ENCODE measurements at places on chromosomes 6 and 20.

DNA sequence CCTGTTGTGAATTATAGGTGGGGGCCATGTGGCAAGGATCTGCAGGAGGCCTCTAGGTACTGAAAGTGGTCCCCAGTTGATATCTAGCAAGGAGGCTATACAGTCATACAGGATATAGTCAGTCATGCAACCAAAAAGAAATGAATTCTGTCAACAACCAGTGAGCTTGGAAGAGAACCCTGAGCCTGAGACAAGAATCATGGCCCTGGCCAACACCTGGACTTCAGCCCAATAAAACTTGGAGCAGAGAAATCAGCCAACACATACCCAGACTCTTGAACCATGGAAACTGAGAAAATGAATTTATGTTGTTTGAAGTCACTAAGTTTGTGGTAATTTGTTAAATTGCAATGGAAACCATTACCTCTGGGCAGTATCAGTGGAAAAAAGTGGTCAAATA is 370.2 kb downstream of the KIF16B start:
- DNase-seq: no peak
- H3K4me3 ChIP-seq: no peak overlapping the region
- no peaks in the 10 kb centered on the region for H3K36me3 ChIP-seq
- no peaks in the 10 kb centered on the region for H3K4me1 ChIP-seq
- H3K27ac ChIP-seq: no peak overlapping the region

GRCh38 chr6:154673919-154674318 is 59.3 kb upstream of the SCAF8 start:
- H3K4me1 ChIP-seq: no peaks in the 10 kb centered on the region
- no peak overlapping the region for H3K27ac ChIP-seq
- H3K36me3 ChIP-seq: no peaks in the 10 kb centered on the region

DNA sequence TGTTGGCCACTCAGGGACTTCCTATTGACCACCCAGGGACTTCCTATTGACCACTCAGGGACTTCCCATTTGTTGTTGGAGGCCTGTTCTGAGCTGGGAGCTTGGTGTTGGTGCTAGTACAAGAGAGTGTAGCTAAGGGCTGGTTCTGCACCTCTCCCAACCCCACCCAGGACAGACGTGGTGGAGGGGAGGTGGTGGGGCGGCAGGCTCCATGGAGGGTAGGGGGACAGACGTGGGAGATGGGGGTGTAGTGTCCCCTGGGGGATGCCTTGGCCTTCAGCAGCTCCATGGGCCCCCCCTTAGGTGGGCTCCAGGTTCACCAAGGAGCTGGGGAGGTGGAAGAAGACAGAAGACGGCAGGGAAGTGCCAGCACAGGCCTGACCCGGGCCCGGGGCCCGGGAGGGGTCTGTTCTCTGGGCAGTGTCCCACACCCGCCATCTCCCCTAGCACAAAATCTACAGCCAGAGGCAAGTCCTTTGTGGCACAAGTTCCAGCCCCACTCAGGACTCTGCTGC is 33.9 kb downstream of the CHRNA4 start:
- H3K36me3 ChIP-seq: no peaks in the 10 kb centered on the region
- no peak for DNase-seq
- H3K4me3 ChIP-seq: no peak overlapping the region
- peaks cover 24% of the 10 kb centered on the region for H3K27me3 ChIP-seq
- H3K4me1 ChIP-seq: no peaks in the 10 kb centered on the region
- H3K27ac ChIP-seq: no peak overlapping the region

DNA sequence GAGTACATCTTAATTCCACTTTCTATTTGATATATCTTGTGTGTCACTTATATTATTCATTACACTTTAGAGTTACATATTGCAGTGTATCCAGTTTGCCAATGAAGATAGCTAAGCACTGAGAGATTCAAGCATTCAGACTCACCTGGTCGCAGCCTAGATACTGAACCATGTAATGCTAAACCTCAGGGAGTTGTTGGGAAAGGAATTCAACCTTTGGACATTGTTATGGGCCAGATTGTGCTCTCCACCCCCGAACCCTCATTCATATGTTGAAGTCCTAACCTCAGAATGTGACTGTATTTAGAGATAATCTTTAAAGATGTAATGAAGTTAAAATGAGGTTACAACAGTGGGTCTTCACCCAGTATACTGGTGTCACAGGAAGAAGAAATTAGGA is 13.8 kb upstream of the KIF16B start:
- no peaks in the 10 kb centered on the region for H3K36me3 ChIP-seq
- 0 out of 2 replicates have a peak, but pooled peaks cover 3% of the 10 kb centered on the region for H3K27me3 ChIP-seq
- DNase-seq: no peak

GRCh38 chr6:9784786-9785185 is 630.1 kb downstream of the TFAP2A start:
- H3K4me1 ChIP-seq: 0 out of 2 replicates have a peak, but pooled peaks cover 2% of the 10 kb centered on the region
- no peaks in the 10 kb centered on the region for H3K27me3 ChIP-seq
- no peak for DNase-seq
- no peaks in the 10 kb centered on the region for H3K36me3 ChIP-seq
- no peak overlapping the region for H3K4me3 ChIP-seq
- H3K27ac ChIP-seq: no peak overlapping the region

DNA sequence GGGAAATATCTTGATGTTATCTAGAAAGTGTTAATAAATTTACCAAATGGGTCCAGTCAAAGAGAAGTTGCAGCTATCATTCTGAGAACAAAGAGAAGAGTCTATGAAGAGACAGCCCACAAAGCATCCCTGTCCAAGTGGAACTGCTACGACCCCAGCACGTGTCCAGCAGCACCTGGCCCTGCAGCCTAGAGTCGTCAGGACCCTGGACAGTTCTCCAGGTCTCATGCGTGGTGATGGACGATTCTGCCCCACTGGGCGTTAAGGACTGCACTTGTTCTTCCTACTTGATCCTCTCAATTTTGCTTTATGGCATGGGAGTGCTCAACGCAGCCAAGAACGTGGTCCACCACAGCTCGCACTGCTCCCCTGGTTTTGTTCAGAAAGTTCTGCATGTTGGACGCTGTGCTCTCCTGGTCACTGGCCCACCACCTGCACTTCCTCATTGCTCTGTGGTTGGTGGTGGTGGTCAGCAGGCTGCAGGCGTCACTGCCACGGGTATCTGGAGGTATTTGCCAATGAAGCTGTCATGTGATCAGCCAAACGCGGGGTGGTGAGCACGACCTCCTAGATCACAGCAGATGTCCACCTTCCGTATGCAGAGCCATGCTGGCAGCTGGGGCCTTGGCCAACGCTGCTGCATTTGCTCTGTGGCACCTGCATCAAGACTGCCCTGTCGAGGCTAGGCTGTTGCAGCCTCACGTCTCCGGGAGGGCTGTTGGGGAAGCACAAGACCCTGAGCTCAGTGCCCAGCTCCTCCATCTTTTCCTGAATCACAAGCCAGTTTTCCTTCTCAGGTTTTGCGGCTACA is 356.4 kb downstream of the CDH4 start:
- H3K27me3 ChIP-seq: no peaks in the 10 kb centered on the region
- no peaks in the 10 kb centered on the region for H3K4me1 ChIP-seq
- no peak overlapping the region for H3K27ac ChIP-seq
- peak; percentile 71 for DNase-seq
- no peaks in the 10 kb centered on the region for H3K36me3 ChIP-seq

All from SJCRH30 (cell line).